ENCODE measurements at places on chromosomes 5 and 9.

- DNase-seq, result no peak
Measured at GRCh38 chr9:135079676-135080075, 7.8 kb upstream of the OLFM1 start.

DNA sequence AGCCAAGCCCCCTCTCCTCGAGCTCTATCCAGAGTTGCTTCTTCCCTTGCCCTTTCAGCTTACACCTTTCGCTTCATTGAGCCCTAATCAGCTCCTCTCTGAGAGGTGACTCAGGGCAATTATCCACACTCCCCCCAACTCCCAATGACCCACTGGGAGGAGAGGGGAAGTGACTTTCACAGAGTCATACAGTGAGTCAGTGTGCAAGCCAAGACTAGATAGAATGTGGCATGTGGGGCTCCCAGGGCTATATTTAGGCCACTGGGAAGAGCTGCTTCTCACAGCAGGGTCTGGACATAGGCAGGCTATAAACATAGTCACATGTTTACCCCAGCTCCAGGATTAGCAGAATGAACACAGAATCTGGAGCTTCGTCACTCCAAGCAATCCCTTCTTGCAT, 57.4 kb downstream of the NRG2 start:
- DNase-seq, result peak; percentile 12

GRCh38 chr9:28092981-28093936, 520.0 kb upstream of the C9orf72 start:
- DNase-seq, result peak; percentile 13

DNA sequence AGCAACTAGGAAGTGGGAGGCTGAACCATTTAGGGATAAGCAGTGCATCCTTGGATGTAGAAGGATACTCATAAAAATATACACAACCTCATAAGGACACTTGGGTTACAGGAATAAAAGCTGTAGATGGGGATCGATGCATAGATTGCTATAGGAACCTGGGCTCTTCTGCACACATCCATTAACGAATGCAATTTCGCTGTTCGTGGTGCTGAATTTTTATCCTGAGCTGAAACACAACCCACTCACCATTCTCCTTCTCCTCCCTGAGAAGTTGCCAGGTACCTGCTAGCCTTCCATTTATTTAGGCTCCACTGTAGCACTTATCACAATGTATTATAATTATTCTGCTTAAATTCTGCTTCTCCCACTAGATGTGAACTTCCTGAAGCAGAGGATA, 320.6 kb upstream of the BRINP1 start:
- no peak for DNase-seq

GRCh38 chr5:126811515-126812198, 34.7 kb downstream of the LMNB1 start:
- DNase-seq, result no peak

DNA sequence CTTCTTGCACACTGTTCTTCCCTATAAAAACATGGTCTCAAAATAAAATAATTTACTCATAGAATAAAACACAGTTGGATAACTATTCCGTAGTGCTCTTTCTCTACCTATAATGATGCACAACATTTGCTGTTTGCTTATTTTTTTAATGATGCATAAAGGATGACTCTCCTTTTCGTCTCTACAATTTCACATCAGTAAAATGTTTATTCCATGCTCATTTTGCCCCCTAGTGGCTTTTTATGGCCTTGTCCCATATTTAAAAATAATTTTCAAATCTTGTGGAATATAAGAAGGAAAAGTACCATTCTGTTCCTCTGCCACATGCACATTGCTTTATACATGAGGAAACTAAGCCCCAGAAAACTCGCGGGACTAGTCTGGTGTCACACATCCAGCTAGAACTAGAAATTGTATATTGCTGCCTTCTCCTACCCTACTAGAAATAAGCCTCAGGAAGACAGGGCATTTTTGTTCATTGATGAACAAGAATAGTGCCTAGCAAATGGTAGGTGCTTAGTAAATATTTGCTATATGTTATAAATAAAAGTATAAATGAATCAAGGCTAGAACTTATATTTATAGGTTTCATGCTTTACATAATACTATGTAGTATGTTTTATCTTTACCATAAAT, 12.7 kb downstream of the KCTD16 start:
- peak; percentile 71 for DNase-seq

- DNase-seq, result no peak
Measured at GRCh38 chr9:78089111-78089510, 57.5 kb upstream of the GNAQ start.

DNA sequence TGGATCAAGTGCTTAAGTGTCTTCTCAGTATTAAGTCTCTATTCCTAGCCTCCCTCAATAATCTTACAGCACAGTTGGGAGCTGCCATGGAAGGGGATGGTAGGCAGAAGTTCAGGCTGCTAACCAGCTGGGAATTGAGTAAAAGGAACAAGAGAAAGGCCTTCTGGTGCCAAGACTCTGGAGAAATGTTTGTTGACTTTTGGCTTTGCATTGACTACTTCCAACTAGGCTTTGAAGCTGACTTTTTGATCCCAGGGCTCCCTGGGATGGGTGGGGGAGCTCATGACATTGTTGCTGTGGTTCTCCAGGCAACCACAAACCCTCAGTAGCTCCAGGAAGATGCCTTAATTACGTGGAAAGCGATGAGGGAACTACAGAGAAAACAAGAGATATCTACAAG, 85.2 kb upstream of the HTR4 start:
- no peak for DNase-seq

All from DMS53 (cell line).